ENCODE measurements at places on chromosomes 5 and 9. TPM values are rescaled to one million over a fixed set of nuclear protein-coding genes. Genes with fewer than 3 reads are reported as not detected.

- H3K27ac ChIP-seq: no peak overlapping the region
- no peak overlapping the region for H3K4me3 ChIP-seq
- H3K4me1 ChIP-seq: peaks cover 35% of the 10 kb centered on the region
- no peak for DNase-seq
Measured at GRCh38 chr5:66861402-66861801, 265.2 kb downstream of the MAST4 start.

XPA gene
- 8.9 TPM for total RNA-seq

DNA sequence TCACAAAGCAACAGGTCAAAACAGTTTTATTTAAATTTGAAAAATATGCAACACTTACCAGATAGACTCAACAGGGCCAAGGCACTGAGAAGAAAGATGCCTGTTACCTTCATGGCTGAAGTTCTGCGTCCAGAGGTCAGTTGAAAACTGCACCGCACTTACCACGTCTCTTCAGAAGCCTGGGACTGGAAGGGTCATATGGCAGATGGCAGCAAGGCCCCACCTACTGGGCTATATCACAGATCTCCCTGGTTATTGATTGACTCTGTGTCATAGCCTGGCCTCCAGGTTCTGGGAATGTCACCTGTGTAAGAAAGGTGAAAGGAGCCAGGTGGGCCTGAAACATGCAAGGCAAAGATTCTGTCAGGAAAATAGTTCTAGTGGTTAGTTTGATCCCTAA, at the start of gene SPINK1:
SPINK1 (minus strand) TSS at position 207 of the 400 bp plus-strand sequence; CDS start at position 113, 94 bp downstream.
- H3K4me1 ChIP-seq: no peaks in the 10 kb centered on the region
- no peak within 1 kb of the TSS for H3K4me3 ChIP-seq
- H3K36me3 ChIP-seq: no peaks in the 10 kb centered on the region
- no peak within 1 kb of the TSS for H3K27ac ChIP-seq

DNA sequence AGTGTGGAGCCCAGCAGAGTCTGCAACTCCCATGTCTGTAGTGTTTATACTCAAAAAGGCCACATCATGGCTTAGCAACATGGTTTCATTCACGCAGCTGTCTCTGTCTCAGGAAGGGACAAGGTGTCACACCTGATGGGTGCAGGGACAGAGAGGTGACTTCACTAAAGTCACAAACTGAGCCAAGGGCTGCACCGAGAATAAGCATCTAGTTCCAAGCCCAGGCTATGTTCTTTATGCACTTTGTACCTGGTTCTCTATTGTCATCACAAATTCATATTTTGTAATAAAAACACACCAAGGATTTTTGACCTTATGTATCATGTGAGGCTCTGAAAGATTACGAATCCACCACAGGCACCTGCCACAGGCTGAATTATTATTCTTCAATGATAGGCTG, 64.9 kb upstream of the STK32A start:
- H3K27me3 ChIP-seq: no peaks in the 10 kb centered on the region
- H3K4me3 ChIP-seq: no peak overlapping the region
- H3K36me3 ChIP-seq: no peaks in the 10 kb centered on the region
- peaks cover 4% of the 10 kb centered on the region for H3K4me1 ChIP-seq

ASTN2 gene
- 3.1 TPM for total RNA-seq

DNA sequence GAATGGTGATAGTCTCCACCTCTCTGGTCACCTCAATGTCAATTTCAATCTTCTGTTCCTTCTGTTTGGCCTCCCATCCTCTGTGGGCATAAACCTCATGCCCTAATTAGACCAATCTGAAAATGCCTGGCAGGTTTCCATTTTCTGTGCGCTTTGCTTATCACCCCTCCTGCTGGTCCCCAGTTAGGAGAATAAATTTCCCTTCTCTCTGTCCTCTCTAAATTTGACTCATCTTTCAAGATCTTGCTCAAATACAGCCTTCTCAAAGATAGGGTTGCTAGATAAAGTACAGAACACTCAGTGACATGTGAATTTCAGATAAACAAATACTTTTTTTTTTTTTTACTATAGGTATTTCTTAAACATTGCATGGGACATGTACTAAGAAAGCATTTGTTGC, 69.4 kb upstream of the CD180 start:
- H3K4me1 ChIP-seq: no peaks in the 10 kb centered on the region
- peaks cover 10% of the 10 kb centered on the region for H3K27me3 ChIP-seq

- peaks cover 48% of the 10 kb centered on the region for H3K4me1 ChIP-seq
- H3K36me3 ChIP-seq: peaks cover 3% of the 10 kb centered on the region
- H3K27me3 ChIP-seq: no peaks in the 10 kb centered on the region
- H3K4me3 ChIP-seq: no peak overlapping the region
- no peak for DNase-seq
- peak overlapping the region; percentile 25 for H3K27ac ChIP-seq
Measured at GRCh38 chr5:178236679-178237078, 4.1 kb upstream of the PHYKPL start.

- no peak overlapping the region for H3K4me3 ChIP-seq
- no peak overlapping the region for H3K27ac ChIP-seq
- DNase-seq: no peak
- H3K4me1 ChIP-seq: no peaks in the 10 kb centered on the region
- H3K27me3 ChIP-seq: peaks cover 3% of the 10 kb centered on the region
- H3K36me3 ChIP-seq: no peaks in the 10 kb centered on the region
Measured at GRCh38 chr9:87193925-87194868, 246.9 kb upstream of the GAS1 start.

PLPPR1 gene
- not detected for total RNA-seq

GRCh38 chr5:94168151-94168550, 426.8 kb upstream of the POU5F2 start:
- no peak overlapping the region for H3K4me3 ChIP-seq
- no peak overlapping the region for H3K27ac ChIP-seq
- H3K27me3 ChIP-seq: no peaks in the 10 kb centered on the region
- no peaks in the 10 kb centered on the region for H3K36me3 ChIP-seq
- peaks cover 2% of the 10 kb centered on the region for H3K4me1 ChIP-seq
- DNase-seq: no peak

DNA sequence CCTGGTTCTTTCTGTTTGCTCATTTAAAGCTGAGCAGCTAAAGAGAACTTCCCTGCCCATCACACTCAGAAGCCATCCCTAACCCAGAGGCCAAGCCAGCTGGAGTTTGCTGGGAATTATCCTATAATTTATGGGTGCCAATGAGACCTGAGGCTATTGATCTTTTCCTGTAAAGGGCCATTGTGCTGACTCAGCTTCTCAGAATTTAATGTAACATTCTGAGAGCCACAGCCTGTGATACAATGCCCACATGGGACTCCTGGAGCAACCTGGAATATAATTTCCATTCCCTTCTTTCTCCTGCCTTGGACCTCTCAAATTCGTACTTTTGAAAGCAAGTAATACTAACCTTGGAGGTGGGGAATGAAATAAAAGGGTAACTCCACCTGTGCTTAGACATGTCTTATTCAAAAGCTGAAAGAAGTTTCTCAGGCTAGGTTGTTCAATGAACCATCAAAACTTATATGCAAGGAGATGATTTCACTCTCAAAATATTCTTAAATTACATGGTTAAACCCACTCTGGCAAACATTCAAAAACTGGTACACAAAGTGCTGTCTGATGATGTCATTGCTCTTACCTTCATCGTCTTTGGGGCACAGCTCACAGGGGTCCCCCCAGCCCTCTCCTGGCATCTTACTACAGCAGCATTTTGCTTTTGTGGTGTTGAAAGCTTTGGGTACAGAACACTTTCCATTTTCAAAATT, 206.7 kb downstream of the SLC12A2 start:
- no peaks in the 10 kb centered on the region for H3K27me3 ChIP-seq
- DNase-seq: no peak
- H3K4me1 ChIP-seq: no peaks in the 10 kb centered on the region
- no peak overlapping the region for H3K27ac ChIP-seq
- no peak overlapping the region for H3K4me3 ChIP-seq
- no peaks in the 10 kb centered on the region for H3K36me3 ChIP-seq

FBP2 gene
- not detected for total RNA-seq

DNA sequence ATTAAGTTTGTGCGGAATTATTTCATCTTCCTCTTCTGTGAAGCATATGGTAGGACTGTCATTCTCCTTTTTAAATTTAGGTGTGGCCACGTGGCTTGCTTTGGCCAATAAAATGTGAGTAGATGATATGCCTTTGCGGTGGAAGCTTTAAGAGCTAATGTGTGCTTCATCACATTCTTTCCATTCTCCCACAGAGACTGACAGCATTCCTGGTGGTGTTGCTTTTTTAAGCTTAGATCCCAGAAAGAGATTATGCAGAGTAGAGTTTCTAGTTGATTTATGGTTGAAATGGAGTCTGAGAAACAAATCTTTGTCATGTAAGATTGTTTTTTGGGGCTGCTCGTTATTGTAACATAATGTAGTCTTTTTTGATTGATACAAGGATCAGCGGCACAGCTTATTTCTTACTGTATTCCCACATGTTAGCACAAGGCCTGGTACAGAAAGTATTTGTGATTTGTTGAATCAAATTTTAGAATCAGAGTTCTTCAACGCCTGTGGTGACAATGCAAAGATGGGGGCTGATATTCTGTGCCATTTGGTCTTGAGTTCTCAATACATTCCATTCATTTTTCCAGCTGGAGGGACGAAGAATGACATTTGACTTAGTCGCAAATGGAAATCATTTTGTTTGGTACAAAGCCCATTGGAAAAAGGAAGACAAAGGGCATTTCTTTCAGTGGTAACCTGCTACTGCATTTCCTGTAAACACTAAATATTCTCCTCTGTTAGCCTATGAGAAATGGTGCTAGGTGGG, 209.9 kb upstream of the VLDLR start:
- H3K36me3 ChIP-seq: no peaks in the 10 kb centered on the region
- no peak overlapping the region for H3K4me3 ChIP-seq
- no peak overlapping the region for H3K27ac ChIP-seq
- DNase-seq: no peak
- H3K27me3 ChIP-seq: no peaks in the 10 kb centered on the region
- no peaks in the 10 kb centered on the region for H3K4me1 ChIP-seq

DNA sequence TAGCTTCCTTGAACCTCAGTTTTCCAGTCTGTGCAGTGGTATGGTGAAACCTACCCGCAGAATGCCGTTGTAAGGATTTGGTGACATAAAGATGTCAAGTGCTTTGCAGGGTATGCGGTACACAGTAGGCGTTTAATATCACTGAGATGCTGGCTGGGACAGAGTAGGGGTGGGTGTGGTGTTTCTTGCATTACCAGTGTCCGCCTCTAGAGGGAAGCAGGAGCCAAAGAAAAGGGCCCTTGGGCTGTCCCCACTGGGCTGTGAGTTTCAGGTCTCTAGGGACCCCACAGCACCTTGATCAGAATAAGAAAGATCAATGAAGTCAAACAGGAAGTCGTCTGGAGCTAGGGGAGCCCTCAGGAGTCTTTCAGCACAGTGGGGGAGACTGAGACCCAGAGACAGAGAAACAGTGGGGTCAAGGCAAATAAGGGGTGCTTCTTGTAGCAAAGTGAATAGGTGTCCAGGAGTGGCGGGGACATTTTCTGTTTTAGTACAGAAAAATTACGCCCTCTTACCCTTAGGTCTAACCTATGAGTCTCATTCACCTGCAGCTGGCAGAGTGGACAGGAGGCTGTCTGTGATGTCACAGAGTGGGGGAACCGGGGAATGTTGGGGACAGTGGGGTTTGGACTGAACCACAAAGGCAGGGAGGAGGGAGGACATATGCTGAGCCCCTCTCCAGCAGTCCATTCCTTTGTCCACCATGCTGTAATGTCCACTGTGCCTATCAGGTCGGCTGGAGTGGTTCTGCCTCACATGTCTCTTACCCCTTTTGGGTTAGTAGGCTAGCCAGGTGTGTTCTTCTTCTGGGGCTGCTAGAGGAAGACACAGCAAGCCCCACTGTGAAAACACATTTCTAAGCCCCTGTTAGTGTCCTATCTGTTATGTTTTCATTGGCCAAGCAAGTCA, 4.7 kb upstream of the TEX53 start:
- DNase-seq: peak; percentile 91
- peaks cover 14% of the 10 kb centered on the region for H3K27me3 ChIP-seq
- H3K4me3 ChIP-seq: no peak overlapping the region
- H3K36me3 ChIP-seq: no peaks in the 10 kb centered on the region

GRCh38 chr9:99628285-99628684, 193.4 kb upstream of the NR4A3 start:
- DNase-seq: no peak
- peaks cover 14% of the 10 kb centered on the region for H3K27me3 ChIP-seq
- H3K27ac ChIP-seq: no peak overlapping the region
- no peaks in the 10 kb centered on the region for H3K36me3 ChIP-seq

CENPK gene
- total RNA-seq: 88.8 TPM

RMRP gene
- total RNA-seq: 5,949 TPM

DNA sequence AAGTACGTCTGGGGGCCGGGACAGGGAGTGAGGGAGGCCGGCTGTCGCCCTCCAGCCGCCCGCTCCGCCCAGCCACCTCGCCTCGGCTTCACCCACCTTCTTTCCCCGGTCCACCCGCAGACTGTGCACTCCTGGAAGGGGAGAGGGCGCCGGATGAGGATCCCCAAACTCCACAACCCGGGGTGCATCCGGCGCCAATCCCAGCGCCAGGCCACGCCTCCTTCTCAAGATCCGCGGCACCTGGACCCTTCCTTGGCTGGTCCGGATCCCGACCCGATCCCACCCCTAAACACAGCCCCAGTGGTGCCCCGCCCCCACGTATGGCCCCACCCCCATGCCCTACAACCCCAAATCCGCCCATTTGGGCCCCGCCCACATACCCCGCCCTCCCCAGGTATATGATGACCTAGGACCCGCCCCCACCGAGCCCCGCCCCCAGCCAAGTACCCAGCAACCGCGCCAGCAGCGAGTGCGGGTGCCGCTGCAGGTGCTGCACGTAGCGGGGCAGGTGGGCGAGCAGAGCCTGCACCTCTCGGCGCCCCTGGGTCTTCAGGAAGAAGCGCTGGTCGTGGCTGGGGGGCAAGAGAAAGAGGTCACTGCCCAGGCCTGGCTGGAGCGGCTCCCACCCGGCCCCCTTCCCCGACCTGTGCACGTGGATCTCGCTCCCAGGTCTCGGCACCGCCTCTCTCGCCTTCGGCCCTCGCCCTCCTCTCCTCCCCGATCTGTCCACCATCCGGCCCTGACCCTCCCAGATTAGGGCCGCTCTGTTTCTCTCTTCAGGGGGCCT, 3.2 kb downstream of the PIP5KL1 start:
- H3K36me3 ChIP-seq: no peaks in the 10 kb centered on the region
- DNase-seq: peak; percentile 82
- peaks cover 20% of the 10 kb centered on the region for H3K27me3 ChIP-seq
- H3K4me1 ChIP-seq: peaks cover 17% of the 10 kb centered on the region
- peak overlapping the region; percentile 72 for H3K4me3 ChIP-seq
- H3K27ac ChIP-seq: no peak overlapping the region

DNA sequence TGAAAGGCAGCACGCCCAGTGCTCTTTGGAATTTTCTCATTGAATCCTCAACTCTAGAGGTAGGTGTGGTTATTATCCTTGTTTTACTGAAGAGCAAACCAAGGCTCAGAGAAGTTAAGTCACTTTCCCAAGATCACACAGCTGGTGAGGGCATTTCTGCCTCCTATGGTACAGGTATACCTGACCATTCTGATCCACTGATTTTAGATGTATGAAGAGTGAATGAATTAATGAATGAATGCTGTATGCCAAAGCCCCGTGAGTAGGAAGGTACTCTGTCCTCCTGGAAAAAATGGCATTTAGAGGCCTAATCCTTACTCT, 18.2 kb upstream of the CSF1R start:
- no peak for DNase-seq
- H3K4me3 ChIP-seq: no peak overlapping the region
- no peak overlapping the region for H3K27ac ChIP-seq
- H3K4me1 ChIP-seq: no peaks in the 10 kb centered on the region

Data from activated CD4-positive, alpha-beta T cell treated with anti-CD3 and anti-CD28 coated beads, Interleukin-2, amount 10 ng/mL, durations not matched to agents 24 days and 14 days (primary cell).